ENCODE measurements at places on chromosomes 1 and 21.

DNA sequence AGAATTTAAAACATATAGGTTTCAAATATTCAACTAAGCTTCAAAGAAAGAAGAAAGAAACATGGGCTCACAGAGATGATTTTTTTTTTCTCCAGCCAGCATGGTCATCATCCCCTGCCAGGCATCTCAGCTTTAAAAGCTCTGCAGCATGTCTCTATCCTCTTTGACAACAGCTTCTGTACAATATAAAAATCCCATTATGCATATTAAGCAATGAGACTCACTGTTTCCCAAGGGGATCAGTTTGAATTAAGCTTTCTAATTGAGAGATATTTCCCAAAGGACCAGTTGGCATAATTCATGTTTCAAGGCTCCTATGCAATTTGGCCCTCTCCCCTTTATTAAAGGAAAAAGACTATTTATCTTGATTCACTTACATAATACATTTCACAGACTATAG lies 220.3 kb downstream of the GRIK1 start:
- no peak for DNase-seq

DNA sequence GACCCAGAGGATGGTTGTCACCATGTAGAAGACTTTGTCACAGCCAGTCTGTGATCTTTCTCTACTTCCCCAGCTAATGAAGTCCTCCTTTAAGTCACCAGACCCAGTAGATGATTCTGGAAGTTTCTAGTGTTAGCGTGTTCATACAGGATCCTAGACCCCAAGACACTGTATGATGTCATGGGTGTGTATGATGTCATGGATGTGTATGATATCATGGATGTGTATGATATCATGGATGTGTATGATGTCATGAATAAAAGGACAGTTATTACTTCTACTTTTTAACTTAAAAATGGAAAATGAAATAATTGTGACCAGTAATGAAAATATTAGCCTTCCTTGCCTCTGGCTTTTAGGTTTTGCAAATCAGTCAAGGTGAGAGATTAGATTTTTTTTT lies 260.0 kb downstream of the FMN2 start:
- no peak for DNase-seq

DNA sequence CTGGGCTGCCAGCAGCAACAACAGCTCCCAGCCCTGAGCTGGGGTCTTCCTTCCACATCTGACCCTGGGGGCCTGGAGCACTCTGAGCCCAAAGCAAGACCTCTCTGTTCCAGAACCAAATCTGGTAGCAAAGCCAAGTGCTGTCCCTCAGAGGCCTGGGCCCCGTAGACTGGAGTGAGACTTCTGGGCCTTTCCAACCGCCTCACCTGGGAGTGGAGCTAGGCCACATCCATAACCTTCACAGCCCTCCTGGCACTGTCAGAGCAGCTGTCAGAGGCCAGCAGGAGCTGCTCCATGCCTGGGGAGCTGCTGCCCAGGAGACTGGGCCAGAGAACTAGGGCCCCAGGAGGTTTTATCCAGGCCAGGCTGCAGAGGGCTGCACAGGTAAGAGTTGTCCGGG lies 15.4 kb upstream of the SLC5A9 start:
- DNase-seq = no peak

DNA sequence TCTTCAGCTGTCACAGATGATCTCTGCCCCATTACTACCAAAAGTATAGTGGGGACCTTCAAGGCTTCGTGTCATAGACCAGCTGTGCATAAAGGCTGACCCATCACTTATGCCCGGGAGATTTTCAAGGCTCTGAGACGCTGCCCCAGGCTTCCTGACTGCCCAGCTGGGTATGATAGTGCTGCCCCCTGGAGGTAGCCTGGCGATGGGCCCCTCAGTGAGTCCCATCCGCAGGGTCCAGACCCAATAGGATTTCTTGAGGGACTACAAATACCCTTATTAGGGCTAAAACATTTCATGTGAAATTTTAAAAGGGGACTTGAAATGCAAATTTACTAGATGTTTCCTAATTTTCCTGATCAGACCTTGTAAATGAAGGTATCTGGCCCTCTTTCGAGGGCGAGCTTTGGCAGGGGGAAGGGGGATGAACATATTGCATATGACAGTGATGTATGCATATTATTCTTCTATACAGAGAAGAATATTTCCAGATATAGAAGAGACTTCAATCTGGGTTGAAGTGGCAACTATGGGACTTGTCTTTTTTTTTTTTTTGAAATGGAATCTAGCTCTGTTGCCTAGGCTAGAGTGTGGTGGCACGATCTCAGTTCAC lies 11.7 kb upstream of the FCMR start:
- DNase-seq = peak; percentile 91

DNA sequence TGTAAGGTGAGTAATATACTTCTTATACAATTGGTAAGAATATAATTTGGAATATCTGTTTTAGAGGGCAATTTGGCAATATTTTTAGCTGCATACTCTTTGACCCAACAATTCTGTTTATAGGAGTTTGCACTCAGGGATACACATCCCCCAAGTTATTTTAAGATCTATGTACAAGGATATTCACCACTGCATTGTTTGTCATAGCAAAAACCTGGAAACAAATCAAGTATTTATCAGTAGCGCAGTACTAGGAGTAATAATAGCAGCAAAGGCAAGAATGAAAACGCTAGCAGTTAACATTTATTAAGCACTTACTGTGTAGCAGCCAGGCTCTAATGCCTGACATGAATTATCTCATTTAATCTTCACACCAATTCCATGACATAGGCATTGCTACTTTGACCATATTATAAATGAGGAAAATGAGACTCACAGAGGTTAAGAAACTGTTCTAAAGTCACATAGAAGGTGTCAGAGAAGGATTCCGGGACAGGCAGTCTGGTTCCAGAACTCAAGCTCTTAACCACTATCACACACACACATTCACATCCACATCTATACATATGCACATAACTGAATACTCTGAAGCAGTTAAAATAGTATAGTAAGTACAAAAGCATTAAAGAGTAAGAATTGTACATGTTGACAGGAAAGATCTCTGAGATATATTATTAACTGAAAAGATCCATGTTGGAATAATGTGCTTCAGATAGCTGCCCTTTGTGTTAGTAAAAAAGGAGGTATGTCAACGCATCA lies 30.6 kb downstream of the PHC2 start:
- DNase-seq = no peak

- peak; percentile 90 for DNase-seq
These were observed at the start of gene TTC4 for GRCh38 chr1:54715493-54716298. Gene TTC4, plus strand, starts transcription at chr1:54715861. Its CDS starts 48 bp downstream, at chr1:54715909.

GRCh38 chr1:17958704-17959103 lies 148.9 kb upstream of the IGSF21 start:
- DNase-seq = peak; percentile 14

- DNase-seq = peak; percentile 8
These were observed 253.8 kb downstream of the PCP4 start for GRCh38 chr21:40120940-40121575.

DNA sequence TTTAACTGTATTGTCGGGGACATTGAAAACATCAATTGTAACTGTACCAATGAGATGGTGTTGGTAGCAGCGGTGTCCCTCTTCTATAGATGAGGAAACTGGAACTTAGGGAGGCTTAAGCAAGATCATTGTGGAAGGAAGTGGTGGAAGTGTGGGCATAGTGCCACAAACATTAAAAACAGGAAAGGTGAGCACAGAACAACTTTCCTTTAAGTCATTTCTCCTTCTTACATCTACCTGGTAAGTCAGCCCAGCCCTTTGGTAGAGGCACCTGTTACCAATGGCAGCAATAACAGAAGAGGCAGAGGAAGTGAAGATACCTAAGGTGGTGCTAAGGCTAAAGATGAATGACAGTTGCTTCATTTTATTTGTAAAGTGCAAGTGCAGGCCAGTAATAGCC lies 12.0 kb upstream of the CTSS start:
- peak; percentile 40 for DNase-seq

- peak; percentile 70 for DNase-seq
These were observed 2.2 kb upstream of the ADORA3 start for GRCh38 chr1:111505641-111506119.

DNA sequence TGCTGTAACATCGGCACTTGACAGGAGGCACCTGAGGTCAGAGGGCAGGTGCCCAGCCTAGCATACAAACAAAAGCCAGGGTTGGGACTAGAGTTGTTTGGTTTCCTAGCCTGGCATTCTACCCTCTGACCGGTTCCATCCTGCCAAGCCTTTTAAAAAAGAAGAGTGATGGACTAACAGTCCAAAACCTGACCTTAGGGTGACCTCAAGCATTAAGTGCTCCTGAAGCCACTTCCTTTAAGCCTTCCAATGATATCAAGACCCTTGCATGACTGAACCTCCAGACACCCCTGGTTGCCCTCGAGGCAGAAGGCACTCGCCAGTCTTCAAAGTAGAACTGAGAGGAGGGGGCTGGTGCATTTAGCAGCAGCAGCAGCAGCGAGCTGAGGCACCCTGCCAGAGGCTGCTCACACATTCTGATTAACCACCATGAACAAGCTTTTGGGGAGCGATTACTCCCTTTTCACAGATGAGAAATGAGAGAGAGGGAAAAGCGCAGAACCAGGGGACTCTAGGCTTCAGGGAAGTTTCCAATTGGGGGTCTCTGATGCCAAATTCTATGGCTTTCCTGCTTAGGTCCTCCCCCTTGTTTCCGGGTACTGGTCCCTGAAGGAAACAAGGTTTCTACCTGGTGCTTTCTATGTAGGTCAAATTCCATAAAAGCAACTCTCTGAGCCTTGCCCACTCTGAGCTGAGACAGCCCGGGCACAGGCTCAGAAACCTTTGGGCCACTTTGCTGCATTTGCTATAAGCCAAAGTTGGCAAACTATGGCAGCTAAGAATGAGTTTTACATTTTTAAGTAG lies 9.2 kb downstream of the SLC2A1 start:
- DNase-seq = no peak

GRCh38 chr1:63954187-63954586 lies 180.4 kb downstream of the ROR1 start:
- DNase-seq = no peak

DNA sequence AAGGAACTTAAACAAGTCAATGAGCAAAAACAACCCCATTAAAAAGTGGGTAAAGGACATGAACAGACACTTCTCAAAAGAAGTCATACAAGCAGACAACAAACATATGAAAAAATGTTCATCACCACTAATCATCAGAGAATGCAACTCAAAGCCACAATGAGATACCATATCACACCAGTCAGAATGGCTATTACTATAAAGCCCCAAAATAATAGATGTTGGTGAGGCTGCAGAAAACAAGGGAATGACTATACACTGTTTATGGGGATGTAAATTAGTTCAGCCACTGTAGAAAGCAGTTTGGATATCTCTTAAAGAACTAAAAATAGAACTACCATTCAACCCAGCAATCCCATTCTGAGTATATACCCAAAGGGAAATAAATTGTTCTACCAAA lies 51.2 kb downstream of the MRPL39 start:
- DNase-seq = no peak

- DNase-seq = no peak
These were observed 67.3 kb downstream of the ELAVL4 start for GRCh38 chr1:50175719-50176639.

DNA sequence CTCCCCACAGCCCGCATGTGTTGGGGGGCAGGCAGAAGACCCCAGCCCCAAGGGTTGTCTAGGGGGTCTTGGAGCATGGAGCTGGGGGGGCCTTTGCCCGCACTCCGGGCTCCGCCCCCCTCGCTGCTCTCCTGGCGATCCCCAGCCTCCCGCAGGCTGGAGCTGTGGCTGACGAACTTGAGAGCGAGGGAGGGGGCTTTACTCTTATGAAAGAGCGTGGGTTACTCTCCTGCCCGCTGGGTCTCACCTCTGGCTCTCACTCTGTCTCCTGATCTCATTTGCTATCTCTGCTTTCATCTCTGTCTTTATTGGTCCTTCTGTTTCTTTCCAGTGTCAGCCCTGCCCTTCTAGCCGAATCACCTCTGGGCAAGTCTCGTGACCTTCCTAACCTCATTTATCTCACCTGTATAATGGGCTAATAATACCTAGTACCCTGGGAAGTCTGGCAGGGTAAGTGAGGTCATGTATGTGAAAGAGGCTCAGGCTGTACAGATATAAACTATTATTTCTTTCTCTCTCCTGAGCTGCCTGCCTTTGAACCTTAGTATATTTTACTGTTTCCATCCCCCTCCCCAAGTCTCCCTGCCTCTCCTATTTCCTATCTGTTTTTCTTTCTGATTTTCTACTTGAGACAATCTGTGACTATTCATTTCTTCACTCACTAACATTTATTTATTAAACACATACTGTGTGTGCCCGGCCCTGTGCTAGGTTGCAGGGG lies 731 bp downstream of the EFNA4 start:
- DNase-seq = no peak

DNA sequence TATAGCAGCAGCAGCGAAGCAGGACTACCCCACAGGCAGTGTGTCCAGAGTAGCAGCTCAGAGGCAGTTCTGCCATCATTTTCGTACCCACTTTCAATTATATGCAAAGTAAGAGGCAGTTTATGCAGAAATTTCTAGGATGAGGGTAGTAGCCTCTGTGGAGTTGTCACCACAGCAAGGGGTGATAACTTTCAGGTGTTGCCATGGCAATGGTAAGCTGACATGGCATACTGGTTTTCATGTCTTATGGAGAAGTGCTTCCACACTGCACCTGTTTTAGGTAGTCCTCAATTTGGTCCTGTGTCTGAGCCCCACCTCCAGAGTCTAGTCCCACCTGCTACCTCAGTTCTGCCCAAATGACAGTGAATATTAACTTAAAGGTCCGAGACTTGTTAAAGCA lies 133.3 kb upstream of the SYT6 start:
- no peak for DNase-seq

GRCh38 chr1:69911301-69911801 lies 294.0 kb downstream of the LRRC40 start:
- DNase-seq = peak; percentile 58

DNA sequence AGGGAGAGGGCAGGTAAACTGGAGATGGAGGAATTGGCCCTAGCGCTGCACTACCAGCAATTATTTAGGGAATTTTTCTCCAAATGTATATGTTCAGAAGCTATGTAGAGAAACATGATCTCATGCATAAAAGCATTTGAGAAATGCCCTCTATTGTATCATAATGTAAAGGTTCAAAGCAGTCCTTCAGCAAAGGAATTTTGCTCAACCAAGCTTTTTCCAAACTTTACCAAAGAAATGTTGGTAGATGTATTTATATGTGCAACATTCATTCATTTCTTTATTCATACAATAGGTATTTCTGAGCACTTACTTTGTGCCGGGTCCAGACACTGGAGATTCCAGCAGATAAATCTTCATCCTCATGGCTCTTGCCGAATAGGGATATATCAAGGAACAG lies 64.4 kb downstream of the XCL1 start:
- no peak for DNase-seq

- DNase-seq = no peak
These were observed 880 bp downstream of the ALPL start for GRCh38 chr1:21510113-21510493.

Measured in suppressor macrophage treated with lipopolysaccharide for 1 hour (primary cell).